ENCODE measurements at places on chromosomes 16 and 17.

DNA sequence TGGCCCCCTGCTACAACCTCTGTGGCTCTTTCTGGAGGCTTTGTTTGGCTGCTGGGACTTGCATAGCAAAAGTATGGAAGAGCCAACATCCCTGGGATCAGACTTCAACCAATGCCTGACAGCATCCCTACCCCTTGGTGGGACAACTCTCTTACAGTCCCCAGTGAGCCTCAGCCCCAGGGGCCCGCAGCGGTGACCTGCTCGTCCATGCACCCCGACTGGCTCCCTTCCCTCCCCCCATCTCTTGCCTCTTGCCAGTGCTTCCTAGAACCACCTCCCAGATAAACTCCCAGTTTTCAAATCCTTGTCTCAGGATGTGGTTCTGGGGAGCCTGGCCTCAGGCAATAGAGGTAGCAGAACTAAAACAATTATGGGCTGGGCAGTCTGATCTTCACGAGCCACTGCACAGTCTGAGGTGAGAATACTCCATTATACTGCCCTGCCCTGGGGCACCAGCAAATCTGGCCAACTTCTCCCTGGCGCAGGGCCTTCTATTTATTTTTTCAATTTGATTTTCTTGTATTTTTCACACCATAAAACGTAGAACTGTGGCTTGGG lies 86.6 kb upstream of the BRD7 start:
- DNase-seq: no peak

DNA sequence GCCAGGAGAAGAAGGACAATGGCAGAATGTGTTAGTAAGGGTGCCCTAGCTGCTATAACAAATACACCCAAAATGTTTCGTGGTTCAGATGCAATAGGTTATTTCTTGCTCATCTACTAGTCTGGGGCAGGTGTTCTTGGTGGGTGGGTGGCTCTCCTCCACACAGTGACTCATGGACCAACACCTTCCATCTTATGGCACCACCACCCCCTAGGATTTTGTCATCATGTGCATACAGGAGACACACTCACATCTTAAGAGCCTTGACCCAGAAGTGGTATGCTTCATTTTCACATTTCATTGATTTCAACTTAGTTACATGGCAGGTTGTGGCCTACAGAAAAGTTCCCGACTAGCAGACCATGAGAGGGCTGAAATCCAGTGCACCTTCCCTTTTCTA lies 114.7 kb downstream of the AMFR start:
- no peak for DNase-seq

DNA sequence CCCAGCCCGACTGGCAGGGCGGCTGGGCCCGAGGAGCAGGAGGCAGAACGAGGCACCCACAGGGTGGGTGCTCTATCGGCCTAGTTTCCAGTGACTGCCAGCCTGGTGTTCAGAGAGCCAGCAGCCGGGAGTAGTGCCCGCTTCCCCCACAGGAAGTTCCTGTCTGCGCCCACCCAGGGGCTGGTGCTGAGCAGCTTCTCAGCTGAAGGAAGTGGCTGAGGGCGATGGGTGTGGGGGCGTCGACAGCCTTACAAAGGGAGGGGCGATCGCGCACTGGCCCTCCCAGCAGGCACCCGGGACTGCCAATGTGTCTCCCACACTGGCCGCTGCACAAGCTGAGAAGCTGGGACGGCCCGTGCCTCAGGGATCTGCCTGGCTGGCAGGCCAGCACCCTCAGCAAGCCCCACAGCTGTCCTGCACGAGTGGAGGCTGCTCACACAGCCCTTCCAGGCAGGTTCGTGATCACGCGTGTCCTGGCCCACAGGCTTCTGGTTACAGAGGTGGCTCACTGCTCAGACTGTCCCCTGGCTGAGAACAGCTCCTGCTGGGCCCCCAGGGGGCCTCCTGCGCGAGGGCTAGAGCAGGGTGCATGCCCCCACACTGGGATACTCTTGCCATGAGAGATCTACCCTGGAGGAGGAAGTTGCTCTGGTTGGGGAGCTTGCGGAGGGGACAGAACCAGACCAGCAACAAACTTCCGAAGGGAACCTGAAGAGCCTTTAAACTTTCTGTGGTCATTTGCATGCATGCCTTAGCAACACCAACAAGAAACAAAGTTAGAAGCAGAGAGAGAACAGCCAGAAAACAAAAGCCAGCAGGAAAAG lies 2.5 kb downstream of the RNF166 start:
- DNase-seq: peak; percentile 89

DNA sequence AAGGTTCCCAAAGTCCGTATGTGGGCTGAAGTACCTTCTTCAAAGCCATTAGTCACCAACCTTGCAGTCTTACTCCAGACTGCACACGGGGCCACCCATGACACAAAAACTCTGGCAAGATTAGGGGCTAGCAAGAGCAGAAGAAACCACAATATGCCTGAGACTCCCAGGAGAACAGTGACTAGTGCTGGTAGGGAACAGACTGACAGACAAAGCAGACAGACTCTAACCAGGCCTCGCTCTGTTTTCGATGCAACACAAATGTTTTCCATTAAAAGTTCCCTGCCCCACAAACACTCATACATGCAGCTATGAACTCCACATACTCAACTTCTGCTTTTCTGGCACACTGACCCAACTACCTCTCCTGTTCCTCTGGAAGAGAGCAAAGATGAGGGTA lies 102.2 kb downstream of the HIC1 start:
- DNase-seq: peak; percentile 28

DNA sequence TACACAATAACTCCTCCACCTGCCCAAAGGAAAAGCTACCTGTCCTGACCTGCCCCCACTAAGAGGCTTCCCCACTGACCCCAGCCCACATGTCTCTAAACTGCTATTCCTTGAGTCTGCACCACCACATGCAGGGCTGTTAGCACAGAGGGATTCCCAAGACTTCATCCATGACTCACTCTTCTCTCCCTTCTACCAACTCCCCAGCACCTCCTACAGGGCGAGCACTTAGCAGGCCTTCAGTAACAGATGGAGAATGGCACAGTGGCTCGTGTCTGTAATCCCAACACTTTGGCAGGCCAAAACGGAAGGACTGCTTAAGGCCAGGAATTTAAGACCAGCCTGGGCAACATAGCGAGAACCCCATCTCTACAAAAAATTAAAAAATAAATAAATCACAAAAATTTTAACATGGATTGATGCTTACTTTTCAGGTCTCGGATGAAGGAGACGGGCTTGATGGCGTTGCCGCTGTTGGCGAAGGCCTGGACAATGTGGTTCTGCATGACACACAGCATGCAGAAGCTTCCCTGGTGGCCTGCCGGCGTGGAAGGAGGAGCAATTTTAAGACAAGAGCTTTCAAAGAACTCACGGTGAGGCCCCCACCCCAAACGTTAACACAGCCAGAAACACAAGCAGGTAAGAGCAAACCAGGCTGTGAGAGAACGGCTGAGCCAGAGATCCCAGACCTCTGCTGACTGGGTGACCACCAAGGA lies 12.0 kb downstream of the USP36 start:
- peak; percentile 49 for DNase-seq

- DNase-seq: no peak
Measured at GRCh38 chr16:28943281-28943680, 7.5 kb upstream of the NFATC2IP start.

DNA sequence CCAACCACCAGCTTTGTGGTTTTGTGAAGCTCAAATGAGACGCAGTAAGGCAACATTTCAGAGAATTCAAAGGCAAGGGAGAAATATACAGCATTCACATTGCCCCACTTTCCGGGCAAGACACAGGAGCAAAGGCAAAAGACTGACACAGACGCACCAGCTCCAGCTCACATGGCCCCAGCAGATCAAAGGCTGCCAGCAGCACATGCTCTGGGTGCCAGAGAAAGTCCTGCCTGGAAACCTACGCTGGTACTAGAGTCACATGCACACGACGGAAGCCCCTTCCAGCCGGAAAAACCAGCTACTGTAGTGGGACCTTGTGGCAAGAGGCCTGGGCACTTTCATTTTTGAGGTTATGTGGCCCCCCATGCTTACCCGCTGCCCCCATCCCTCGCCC lies 50.1 kb downstream of the GTF3C1 start:
- no peak for DNase-seq

GRCh38 chr16:9122969-9123368 lies 31.5 kb downstream of the HAPSTR1 start:
- no peak for DNase-seq

DNA sequence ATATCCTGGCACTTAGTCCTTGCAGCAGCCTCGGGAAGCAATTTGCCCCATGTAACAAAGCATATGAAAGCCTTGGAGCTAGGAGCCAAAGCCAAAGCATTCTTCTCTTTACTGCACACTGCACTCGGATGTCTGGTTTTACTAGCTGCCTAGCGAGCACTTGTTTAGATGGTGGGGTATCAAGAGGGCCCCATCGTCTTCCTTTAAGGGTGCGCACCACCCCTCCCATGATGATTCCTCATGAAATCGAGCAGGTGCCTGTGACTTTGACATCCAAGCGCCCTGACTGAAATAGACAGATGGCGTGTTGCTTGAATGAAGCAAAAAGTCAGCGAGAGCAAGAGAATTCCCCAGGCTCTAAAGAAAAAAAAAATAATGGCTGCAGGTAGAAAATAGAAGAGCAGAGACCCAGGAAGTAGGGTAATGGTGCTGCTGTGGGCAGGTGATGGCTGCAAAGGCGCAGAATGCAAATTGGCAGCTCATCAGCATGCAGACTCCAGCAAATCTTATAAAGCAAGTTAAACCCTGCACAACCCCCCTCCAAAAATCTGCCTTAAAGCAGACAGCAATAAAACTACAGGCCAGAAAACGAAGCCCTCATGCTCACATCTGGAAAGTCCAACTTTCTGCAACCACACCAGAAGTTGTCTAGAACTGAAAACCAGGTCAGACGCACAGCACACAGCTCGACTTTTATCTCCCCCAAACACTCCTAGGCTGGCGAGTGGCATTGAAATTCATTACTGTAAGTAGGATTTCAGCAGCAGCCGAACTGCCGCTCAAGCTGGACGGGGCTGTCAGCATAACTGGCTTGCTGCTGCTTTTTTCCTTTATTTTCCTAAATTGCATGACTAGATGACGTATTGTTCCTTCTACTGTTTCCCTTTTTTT lies 384.3 kb downstream of the RBFOX1 start:
- no peak for DNase-seq

DNA sequence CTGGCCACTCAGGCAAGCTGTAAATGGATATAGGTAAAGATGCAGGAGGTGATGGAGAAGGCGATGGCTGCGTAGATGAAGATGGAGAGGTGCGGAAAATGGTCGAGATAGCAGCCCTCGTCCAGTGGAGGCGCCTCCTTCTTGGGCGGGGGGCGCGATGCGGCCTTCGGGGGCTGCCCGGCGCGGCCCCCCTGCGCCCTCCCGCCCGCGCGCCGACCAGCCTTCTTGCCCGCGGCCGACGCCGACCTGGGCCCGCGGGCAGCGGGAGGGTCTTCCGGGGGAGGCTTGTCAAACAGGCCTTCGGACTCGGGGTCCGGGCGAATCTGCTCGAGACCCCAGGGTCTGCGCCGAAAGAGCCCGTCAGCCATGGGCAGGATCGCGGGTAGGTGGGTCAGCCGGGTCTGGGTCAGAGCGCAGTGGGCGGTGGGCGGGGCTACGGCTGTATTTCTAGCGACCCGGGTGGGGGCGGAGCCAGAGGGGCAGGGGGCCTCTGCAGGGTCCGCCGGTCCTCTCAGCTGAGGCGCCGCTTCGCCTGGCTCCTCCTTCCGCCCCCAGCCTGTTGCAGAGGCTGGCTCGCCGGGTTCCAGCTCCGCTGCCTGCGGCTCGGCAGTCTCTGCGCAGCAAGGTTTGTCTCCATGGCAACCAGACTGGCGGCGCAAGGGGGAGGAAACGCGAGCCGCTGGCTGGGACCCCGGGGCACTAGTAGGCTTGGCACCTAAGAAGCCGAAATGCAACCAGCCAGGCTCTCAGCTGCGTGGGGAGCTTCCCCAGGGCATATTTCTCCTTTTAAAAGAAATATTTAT lies 14.4 kb downstream of the MIS12 start:
- DNase-seq: no peak

DNA sequence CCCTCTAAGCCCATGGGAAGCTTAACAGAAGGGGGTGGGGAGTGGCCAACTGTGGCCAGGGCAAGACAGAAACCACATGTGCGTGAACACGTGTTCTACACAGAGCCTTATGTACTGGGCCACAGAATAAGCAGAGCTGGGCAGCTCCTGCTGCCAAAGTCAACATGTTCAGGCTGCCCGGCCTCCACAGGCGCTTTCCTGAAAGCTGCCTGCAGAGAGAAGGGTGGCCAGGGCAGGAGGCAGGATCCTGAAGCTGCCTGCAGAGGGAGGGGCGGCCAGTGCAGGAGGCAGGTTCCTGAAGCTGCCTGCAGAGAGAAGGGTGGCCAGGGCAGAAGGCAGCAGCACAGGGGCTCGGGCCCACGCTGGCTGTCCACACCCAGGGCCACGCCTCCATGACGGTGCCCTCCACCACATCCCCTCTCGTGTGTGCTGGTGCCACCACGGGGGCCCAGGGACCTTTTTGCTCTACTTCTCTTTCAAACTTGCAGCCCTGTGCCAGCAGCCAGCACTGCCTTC lies 79.5 kb downstream of the ANKRD11 start:
- DNase-seq: no peak

Measured in GDM1 (cell line).